Fibroblast of villous mesenchyme (primary cell): ENCODE measurements at places on chromosomes 4 and X. TPM values are rescaled to one million over a fixed set of nuclear protein-coding genes. Genes with fewer than 3 reads are reported as not detected.

The RTL5 gene
- total RNA-seq: 1.3 and 2.2 TPM in 2 replicates

GRCh38 chr4:14254252-14254651 is 626.7 kb upstream of the BOD1L1 start:
- DNase-seq: peak; percentile 22

The CXCL11 gene
- not detected in 2 replicates for total RNA-seq

GRCh38 chr4:11079171-11079570 is 349.5 kb downstream of the HS3ST1 start:
- DNase-seq: no peak

DNA sequence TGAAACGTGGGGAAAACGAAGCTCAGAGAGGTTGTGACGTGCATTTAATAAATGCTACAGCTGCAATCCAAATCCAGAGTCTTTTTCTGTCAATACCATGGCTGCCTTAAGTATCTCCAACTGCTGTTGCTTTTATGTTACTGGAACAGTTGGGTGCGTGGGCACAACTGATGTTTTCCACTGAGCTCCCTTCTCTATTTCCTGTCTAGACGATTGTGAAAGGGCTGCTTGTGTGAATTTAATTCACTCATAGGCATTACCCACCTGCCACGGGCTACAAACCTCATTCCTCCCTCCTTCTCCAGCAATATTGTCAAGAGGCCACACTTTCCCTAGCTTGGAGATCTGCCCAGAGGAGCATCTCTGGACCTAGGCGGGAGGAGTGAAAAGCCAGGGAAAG is 526.0 kb downstream of the MID1IP1 start:
- no peak for DNase-seq

The CNOT6L gene
- 13.5 and 14.2 TPM in 2 replicates for total RNA-seq

DNA sequence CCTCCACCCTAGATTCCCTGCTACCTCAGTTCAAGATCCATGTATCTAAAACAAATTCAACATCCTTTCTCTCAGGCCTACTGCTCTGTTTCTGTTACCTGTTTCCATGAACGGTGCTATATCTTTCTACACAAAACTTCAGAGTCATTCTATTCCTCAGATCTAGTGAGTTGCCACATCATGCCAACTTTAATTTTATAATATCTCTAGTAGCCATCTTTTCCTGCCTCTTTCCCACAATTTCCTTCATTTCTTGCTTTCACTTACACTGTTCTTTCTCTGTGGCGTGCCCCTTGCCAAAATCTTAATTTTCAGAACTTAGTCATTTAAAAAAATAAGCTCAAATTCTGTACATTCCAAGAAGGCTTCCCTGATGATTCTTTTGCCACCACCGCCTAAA is 15.2 kb downstream of the GUCY1A1 start:
- no peak for DNase-seq

DNA sequence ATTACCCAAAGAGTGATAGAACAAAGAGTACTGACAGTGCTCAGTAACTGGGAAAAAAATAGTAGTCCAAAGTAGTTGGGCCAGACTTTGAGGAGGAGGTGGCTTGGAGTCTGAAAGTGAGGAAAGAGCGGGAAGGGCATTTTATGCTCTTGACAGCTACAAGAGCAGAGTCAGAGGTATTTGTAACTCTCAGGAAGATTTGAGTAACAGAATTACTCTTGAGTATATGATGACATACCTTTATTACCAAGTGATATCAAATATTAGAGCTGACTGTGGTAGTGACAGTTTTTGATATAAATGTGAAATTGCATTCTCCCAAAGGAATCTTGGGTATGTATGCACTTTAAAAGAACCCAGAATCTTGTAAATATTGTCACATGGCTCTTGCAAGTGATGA is 2.2 kb downstream of the SLAIN2 start:
- DNase-seq: peak; percentile 45
